Activated naive CD4-positive, alpha-beta T cell treated with anti-CD3 and anti-CD28 coated beads for 36 hours (primary cell): ENCODE measurements at places on chromosomes 16 and 17.
A peak's percentile ranks its signal among the peaks of the same experiment; 100 is the strongest.

GRCh38 chr16:17529982-17530760 is 59.4 kb upstream of the XYLT1 start:
- DNase-seq: peak; percentile 50

DNA sequence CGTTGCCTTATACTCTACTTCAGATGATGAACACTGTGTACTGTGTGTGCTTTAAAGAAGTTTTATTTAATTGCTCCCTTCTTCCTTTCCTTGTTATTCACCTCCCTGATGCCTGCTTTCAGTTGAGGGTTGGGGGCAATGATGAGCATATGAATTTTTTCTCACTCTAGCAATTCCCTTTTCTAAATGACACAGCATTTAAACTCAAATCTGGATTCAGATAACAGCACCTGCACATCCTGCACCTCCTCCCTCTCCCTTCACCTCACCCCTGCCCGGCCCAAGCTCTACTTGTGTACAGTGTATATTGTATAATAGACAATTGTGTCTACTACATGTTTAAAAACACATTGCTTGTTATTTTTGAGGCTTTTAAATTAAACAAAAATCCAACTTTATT is 13.0 kb upstream of the PNPO start:
- no peak for DNase-seq

GRCh38 chr16:13554005-13554404 is 365.9 kb upstream of the ERCC4 start:
- DNase-seq: no peak

DNA sequence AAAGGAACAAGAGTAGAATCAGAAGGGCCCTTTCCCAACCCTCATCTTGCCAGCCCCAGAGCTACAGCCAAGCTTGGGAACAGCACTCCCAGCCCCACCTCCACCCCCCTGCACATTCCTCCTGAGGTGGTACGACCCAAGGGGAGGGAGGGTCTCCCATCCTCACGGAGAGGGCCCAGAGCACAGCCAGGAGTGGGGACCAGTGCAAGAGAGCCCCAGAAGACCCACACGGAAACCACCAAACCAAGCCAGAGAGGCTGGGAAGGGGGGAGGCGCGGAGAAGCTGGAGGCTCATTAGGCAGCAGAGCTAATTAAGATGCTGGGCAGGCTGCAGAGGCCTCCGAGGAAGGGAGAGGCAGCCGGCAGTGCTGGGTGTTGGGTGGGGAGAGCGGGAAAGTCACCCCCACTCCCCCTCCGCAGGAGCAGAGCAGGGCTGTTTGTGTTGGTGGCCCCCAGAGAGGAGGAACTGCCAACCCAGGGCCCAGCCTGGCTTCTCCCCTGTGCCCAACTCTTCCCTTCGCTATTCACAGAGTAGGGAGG is 2.4 kb downstream of the CACNB1 start:
- no peak for DNase-seq

GRCh38 chr16:79714440-79714839 is 113.9 kb upstream of the MAF start:
- DNase-seq: no peak
